Small intestine (tissue), 16 donors: ENCODE measurements at places on chromosomes 1 and 21. TPM values are rescaled to one million over a fixed set of nuclear protein-coding genes. Genes with fewer than 3 reads are reported as not detected.
A peak's percentile ranks its signal among the peaks of the same experiment; 100 is the strongest.

The ALDH4A1 gene
- 6.3 TPM for polyA plus RNA-seq

The KCTD3 gene
- polyA plus RNA-seq: 40.0 TPM

The BRWD1 gene
- 8.6 TPM for polyA plus RNA-seq

The PIK3C2B gene
- 23.7 TPM for polyA plus RNA-seq

The SPRR2G gene
- not detected for polyA plus RNA-seq

The PTGS2 gene
- polyA plus RNA-seq: 0.54 TPM

The DLGAP3 gene
- not detected for polyA plus RNA-seq

GRCh38 chr1:116990612-116991151 is 10.9 kb upstream of the CD101 start:
- DNase-seq: no peak

DNA sequence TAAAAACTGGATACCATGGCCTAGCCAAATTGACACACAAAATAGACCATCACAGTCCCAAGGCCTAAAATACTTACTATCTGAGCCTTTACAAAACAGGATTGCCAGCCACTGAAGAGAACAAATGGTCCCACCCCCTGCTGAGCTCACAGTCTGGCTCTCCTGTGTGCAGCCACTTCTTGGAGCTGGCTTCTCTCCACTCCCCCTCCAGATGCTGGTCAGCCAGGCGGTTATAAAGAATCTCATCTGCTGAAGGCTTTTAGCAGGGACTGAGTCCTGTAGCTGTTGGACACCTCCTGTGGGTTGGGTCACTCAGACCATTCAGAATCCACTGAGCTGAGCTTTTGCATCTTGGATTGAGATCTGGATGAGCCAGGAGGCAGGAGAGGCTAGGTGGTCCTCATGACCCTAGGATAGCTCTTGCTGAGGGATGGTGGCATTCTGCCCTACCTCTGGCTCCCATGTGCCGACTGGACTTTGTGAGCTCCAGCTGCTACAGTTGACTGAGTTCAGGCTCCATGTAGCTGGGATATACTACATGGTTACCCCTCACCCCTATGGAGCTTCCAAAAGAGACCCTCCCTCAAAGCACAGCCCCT is 16.1 kb downstream of the OXCT2 start:
- no peak for DNase-seq

DNA sequence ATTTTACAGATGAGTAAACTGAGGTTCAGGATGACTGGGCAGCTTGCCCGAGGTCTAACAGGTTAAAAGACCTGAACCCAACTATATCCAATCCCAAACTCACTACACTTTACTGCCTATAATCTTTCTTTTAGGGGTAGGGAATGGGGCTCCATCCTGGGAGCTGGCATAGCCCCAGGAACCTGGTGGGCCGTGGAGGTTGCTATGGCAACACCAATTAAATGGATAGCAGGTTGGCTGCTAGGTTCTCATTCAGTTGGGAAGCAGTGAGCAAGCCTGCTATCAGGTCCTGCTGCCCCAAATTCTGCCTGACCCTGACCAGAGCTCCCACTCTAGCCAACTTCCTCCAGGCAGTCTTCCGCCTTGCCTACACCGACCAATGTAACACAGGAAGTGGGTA is 40.9 kb downstream of the LRP8 start:
- DNase-seq: no peak

GRCh38 chr1:20164694-20165202 is 21.1 kb upstream of the UBXN10 start:
- DNase-seq: no peak

GRCh38 chr1:156212833-156213643 is at the start of gene PMF1:
Gene PMF1 (plus strand): TSS chr1:156213007. CDS start chr1:156213016, 9 bp downstream.
- DNase-seq: peak; percentile 99

DNA sequence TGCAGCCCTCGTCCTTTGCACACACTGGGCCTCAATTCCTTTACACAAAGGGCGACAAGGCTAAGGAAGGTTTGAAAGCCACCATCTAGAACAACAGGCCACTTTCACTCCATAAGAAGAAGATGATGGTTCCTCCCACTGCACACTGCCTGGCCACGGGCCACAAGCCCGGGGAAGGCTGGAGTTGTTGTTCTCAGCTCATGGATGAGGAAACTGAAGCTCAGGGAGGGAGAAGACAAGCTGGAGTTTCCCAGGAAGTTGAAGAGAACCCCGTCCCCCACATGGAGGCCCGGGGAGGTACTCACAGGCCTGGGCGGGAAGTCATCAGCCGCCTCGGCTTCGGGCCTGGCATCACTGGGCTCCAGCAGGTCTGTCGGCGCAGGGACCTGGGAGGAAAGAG is 24.6 kb upstream of the DDOST start:
- no peak for DNase-seq

DNA sequence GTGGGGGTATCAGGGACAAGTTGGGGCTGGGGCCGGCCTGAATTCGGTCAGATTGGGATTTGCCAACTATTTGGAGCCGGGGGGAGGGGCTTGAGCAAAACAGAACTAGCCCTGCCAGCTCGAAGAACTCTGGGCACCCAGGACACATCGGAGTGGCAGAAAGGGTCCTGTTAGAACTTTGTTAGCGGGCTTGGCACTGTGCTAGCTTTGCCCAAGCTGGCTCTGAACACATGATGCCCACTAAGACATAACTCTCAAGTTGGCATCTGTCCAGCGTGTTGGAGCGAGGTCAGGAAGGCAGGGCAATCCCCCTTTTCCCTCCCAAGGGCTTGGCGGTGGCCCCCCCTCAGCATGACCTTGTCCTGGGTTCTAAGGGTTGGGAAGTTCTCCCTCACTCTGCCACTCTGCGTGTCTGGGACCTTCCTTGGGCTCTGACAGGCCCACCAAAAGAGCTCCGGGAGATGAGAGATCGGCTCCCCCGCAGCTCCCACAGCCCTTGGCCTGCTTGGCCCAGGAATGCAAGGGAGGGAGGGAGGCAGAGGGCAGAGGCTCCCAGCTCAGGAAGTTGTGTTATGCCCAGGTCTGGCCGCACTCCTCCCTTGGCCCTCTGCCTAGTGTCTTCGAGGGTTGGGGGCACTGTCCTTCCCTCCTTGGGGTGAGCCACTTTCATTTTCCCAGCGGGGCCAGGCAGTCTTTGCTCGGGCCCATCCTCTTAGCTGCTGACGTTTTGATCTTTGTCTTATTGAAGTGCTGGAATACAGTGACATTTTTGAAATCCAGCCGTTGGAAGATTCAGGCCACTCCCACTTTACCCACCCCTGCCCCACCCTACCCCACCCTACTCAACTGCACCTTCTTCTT is 1.2 kb downstream of the LMNA start:
- DNase-seq: peak; percentile 77

DNA sequence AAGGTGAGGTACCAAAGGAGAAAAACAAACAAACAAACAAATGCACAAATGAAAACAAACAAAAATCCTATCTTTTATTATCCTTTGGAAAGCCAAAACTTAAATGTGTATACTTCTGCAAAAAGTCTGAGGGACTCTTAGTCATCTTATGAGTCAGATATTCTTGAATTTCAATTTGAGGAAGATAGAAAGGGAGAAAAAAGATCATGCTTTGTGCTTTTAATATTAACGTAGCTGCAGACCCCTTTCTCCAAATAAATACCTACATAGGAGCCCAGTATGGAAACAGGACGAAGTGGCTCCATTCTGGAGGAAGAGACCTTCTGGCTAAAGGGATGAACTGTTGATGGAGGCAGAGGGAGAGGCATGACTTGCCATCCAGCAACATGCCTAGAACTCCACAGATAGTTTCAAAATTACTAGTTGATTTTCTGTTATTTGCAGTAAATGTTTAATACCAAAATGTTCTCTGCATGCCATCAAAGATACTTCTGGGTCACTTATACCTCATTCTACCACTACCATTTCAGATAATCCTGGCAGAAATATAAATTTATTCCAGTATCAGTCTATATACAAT is 25.4 kb downstream of the NUP210L start:
- DNase-seq: no peak

DNA sequence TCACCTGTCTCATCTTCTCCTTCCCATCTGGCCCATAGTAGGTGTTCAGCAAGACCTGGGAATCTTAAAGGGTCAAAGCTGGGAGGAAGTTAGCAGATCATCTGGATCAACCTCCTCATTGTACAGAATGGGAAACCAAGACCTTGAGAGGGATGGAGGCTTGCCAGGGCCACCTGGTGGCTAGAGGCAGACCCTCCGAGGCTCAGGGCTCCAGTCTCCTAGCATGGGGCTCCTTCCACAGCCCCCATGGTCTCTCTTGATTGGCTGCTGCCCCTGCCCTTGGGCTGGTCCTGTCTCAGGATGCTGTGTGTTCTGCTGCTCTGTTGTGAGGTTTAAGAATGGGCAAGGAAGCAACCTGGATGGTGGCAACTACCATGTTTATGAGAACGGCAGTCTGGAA is 68.7 kb upstream of the CNTN2 start:
- DNase-seq: no peak

- DNase-seq: peak; percentile 25
Measured at GRCh38 chr1:42825036-42825851, 8.0 kb upstream of the SVBP start.
